ENCODE measurements at places on chromosomes 6 and 20. TPM values are rescaled to one million over a fixed set of nuclear protein-coding genes. Genes with fewer than 3 reads are reported as not detected.

The EFCAB8 gene
- total RNA-seq, result 0.17 TPM

The NKX2-4 gene
- not detected for total RNA-seq

The PSORS1C1 gene
- 1.1 TPM for total RNA-seq

The CCDC170 gene
- total RNA-seq, result 0.42 TPM

The BEND6 gene
- total RNA-seq, result 1.4 TPM

The HSPA1A gene
- total RNA-seq, result 353 TPM

The OTOR gene
- total RNA-seq, result not detected
